Anterior cingulate cortex (tissue), 58 donors: ENCODE measurements at places on chromosomes 1 and 21.

- no peak for DNase-seq
These were observed 40.2 kb downstream of the TTLL7 start for GRCh38 chr1:83958704-83959103.

GRCh38 chr1:101264697-101265096 lies 27.9 kb downstream of the S1PR1 start:
- DNase-seq = no peak

DNA sequence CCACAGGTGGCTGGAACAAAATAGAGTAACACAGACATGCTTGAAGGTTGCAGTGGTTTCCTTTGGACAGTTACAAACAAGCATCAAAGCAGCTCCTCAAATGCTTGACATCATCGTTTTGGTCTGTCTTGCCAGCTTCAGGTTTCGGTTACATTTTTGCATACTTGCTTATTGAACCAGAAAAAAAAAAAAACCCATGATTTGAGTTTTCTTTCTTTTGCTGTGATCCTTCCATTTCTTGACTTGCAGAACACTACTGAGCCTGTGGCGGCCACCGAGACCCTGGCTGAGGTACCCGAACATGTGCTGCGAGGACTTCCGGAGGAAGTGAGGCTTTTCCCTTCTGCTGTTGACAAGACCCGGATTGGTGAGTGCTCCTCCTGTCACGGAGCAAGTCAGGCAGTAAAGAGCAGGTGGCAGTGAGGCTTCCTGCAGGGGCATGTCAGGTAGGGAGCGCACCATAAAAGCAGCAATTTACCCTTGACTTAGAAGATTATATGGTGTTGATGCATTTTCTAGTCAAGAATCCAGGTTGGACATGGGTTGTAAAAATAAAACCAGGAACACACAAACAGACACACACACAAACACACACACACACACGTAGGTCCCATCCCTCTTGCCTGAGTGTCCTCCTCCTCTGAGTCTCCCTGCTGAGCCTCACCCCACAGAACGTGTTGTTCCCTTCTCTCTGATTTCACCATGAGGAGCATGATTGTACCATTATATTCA lies 30.9 kb downstream of the PRDM2 start:
- no peak for DNase-seq

DNA sequence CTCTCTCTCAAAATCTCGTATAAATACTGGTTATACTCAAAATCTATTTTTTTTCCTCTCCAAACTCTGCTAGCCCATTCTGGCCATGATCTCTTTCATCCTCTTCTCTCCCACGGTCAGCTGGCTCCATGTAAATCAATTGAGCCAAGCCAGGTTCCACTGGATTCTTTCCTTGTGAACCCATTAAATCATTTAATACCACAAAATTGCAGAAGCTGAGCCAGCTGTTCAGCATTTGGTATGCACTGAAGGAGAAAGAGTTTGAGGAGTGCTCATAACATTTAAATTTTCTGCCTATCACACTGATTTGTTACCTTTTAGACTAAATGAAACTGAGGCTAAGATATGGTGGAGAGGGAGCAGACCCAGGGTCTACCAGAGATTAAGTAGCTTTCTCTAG lies 29.1 kb upstream of the TADA1 start:
- DNase-seq = no peak

DNA sequence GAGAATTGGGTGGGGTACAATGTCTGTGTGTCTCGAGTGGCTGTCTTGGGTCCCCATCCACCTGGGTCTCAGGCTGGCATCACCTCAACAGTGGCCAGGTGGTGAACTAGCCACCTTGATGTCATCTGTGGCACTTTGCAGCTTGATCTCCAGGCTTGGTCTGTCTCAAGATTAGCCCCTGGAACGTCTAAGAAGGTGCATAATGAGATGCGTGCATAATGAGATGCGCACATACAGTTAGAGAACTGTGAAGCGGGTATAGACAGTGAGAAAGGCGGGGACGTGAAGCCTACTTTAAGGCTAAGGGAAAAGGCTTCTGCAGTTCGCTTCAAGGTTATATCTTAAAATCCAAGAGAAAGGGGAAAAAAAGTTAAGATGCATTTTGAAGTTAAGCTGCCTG lies 98.7 kb downstream of the WDR4 start:
- no peak for DNase-seq

DNA sequence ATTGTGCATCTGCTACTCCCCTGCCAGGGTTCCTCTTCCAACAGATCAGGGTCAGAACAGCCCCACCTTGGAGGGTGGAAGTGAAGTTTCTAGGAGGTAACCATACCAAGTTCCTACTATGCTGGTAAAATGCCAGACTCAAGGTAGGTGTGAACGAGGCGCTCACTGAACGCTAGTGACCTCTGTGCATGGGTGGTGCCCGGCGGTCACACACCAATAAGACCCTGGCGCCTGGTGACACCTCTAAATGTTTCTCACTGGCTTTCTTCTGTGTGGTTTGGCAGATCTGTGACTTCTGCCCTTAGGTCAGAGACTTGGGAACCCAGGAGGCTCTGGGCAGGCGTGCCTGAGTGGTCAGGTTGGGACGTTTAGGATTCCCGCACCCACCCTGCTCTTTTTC lies 55.9 kb downstream of the TMCO4 start:
- no peak for DNase-seq

- no peak for DNase-seq
These were observed 5.0 kb downstream of the STX12 start for GRCh38 chr1:27778056-27778455.

GRCh38 chr1:15198684-15199083 lies 45.1 kb downstream of the TMEM51 start:
- no peak for DNase-seq

DNA sequence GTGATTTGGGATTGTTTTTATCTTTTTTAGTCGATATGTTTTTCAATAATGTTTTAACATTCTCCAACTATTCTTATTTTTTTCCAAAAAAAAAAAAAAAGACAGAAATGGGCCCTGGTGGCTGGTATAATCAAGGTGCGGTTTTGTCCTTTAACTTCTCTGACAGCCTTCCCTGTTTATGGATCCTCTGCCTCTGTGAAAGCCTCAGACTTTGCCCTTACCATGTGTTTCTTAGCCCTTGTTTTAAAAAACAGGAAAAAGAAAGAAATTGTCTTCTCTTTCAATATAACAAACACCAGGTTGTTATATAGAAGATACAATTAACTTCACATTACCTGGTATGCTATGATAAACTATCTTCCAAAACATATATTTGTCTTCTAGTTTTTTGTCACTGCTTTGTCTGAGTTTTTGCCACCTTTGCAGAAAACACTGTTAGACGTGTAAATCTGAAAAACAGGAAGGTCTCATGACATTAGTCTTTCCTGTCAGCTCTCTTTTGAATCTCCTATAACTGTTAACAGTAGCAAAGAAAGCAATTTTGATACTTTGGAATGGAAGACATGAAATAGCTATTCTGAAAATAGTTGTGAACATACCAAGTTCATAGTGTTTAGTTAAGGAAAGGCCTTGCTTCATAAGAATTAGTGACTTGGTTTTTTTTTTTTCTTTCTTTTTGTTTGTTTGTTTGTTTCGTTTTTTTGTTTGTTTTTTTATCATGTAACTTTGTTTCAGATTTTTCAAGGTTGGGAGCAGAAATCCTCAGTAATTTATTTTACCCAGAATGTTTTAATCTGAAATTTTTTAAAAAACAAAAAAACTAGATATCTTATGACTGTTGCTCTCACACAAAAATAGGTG lies 31.7 kb upstream of the CACYBP start:
- no peak for DNase-seq

GRCh38 chr1:77817368-77818209 lies 38.1 kb downstream of the MIGA1 start:
- DNase-seq = no peak

GRCh38 chr1:67745875-67746698 lies 61.1 kb downstream of the GADD45A start:
- no peak for DNase-seq

GRCh38 chr1:72637593-72637992 lies 355.3 kb upstream of the NEGR1 start:
- no peak for DNase-seq

DNA sequence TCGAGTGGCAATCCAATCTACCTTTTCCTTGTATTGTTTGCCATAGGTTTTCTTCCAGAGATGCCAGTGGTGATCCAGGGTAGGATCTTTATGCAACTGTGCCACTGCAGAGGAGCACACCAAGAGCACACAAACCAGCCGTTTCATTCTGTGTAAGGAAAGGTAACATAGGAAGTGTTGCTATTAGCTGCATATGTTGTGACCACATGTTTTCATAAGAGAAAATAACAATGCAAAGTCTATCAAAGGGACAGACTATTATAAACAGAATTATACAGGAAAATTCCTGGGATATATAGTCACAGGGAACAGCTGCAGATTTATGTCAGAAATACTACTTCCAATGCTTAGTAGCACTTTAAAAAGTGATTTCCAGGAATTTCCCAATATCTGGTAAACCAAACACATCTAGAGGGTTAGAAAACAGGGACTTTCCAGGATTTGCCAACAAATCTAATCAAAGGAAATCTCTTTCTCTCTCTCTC lies 919 bp downstream of the CTSS start:
- no peak for DNase-seq

DNA sequence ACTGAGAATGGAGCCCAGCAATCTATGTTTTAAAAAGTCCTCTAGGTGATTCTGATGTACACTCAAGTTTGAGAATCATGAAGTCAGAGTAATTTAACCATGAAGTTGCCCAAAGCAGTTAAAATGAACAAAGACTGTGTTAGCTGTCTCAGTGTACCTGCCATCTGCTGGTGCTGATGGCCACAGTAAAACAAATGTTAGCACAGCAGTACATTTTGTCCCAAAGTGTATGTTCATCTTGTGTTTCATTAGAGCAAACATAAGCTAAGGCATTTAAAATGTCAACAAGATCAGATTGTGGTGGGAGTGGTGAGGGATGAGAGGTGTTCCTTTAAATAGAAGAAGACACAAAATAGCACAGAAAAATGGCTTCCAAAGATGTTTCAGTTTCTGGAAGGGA lies 31.1 kb downstream of the FYB2 start:
- DNase-seq = no peak

DNA sequence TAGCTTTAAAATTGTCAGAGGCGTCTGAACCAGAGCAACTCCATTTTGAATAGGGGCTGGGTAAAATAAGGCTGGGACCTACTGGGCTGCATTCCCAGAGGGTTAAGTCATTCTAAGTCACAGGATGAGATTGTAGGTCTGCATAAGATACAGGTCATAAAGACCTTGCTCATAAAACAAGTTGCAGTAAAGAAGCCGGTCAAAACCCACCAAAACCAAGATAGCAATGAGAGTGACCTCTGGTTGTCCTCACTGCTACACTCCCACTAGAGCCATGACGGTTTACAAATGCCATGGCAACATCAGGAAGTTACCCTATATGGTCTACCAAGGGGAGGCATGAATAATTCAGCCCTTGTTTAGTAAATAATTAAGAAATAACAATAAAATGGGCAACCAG lies 143.6 kb downstream of the GABPA start:
- DNase-seq = no peak

DNA sequence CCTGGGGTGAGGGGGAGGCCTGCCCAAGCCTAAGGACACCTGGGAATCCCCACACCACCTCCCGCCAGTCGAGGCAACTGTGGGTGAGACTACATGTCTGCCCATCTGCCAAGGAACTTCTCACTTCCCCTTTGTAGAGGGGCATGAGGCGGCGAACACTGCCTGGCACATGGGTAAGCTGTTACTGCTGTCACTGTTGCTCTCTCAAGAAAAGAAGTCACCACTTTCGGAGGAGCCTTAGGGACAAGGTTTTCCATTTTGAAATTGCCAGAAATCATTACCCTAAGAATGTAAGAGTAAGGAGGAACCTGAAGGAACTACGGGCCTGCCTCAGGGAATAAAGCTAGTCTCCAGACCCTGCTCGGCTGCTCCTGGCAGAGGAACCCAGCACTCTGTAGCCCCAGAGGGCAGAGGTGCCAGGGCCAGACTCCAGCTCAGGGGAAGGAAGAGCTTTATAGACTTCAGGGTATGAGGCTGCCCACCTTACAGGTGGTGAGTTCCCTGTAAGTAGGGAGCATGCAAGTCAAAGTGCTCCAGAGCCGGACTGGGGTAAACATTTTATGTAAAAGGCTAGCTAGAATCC lies 23.3 kb downstream of the SLC2A1 start:
- no peak for DNase-seq

DNA sequence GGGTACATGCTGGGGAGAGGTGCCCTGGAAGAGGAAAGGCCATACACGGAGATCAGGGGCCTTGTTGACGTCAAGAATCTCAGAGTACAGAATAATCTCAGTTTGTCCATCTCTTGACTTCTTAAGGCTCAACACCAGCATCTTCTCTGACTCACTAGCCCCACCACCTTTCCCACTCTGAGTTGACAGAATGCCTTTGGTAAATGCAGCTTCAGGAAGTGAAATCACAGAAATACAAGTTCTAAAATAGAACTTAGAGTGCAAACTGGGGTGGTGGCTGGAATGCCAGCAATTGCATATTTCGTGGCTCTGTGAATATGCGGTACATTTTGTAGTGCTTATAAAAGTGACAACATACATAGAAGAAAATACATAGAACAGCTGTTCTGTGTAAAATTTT lies 1.6 kb downstream of the COG2 start:
- no peak for DNase-seq

- DNase-seq = no peak
These were observed 25.9 kb downstream of the KCNC4 start for GRCh38 chr1:110235834-110236682.

GRCh38 chr1:116529199-116529631 lies 41.6 kb downstream of the CD58 start:
- DNase-seq = no peak

- DNase-seq = no peak
These were observed 10.7 kb upstream of the IFFO2 start for GRCh38 chr1:18967066-18967690.

GRCh38 chr1:166907051-166907450 lies 31.0 kb upstream of the TADA1 start:
- no peak for DNase-seq

DNA sequence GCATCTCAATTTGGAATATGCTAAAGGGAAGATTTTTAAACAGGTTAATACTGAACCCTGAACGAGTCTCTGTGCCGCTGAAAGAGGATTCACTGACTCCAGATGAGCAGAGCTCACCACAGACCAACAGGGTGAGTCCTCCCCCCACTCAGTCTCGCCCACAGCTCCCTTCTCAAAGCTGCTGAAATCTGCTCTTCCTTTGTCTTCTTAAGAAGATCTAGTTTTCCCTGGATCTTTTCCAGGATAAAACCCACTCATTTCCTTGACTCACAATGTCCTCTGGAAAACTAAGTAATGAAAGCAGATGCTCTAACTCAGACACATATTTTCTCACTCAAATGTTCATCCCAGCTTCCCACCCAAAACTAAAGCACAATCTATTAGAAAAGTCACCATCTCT lies 447.0 kb upstream of the PKN2 start:
- no peak for DNase-seq

DNA sequence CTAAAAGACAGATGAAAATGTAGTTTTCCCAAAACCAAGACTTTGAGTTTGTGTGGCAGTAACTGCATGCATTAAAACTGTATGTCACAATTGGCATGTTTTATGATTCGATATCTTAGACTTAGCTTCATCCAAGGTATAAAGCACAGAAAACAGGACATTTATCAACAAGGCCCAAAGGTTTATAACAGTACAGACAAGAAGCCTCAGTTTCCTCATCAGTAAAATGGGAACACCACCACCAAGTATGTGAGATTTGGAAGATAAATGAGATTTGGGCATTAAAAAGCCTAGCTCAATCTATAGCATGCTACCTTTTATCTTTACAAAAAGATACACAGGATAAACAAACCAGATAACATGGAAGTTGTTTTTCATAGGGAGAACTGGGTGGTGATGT lies 128.5 kb downstream of the DAB1 start:
- DNase-seq = no peak

- DNase-seq = no peak
These were observed 102.7 kb upstream of the VANGL1 start for GRCh38 chr1:115539061-115539460.
